Ovary (tissue), 10 donors: ENCODE measurements at places on chromosomes 4 and X. TPM values are rescaled to one million over a fixed set of nuclear protein-coding genes. Genes with fewer than 3 reads are reported as not detected.

Gene CLCN4
- 4.2 TPM for total RNA-seq

DNA sequence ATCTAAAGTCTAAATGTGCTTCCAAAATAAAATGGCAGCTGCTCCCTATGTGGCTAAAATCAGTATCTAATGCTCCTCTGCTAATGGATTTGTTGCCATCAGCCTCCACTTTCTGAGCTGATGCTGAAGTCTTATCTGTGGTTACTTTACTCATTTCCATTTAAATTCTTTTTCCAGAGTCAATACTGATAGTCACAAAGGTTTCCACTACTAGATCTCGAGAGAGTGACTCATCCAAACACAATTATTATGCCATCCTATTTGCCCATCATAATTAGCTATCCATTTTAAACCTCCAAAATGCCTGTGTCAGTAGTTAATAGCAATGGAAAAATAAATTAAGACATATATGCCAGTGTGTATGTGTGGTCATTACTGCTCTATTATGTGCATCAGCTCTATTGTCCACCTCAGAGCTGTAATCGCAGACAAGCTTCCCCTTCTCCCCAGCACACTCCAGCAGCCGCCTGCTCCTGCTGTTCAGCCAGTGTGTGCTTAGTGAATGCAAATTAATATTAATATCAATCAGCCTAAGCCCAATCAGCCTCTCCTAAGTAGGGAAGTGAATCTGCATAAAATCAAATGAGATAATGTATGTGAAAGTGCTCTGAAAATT, 199.8 kb upstream of the ZIC3 start:
- no peak for DNase-seq

GRCh38 chr4:33160126-33160525, 2440.0 kb downstream of the PCDH7 start:
- no peak for DNase-seq

Gene CSAG1
- total RNA-seq = not detected

DNA sequence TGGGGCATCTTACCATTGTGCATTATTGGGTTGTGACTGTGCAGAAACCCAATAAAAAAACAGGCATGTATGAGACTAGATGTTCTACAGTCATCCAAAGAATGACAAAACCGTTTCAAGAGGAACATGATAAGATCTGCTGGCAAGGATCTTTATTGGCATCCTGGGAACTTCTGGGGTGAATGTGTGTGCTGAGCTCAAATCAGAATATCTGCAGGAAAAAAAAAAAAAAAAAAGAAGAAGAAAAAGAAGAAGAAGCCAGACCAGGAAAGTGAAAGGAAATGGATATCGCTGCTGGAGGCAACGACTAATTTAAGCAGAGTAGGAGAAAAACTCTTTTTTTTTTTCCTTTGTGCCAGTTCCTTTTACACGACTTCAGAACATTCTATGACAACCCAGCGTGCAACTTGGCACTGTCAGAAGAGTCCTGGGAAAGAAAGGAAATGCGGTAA, 484.2 kb upstream of the BOD1L1 start:
- DNase-seq = no peak

DNA sequence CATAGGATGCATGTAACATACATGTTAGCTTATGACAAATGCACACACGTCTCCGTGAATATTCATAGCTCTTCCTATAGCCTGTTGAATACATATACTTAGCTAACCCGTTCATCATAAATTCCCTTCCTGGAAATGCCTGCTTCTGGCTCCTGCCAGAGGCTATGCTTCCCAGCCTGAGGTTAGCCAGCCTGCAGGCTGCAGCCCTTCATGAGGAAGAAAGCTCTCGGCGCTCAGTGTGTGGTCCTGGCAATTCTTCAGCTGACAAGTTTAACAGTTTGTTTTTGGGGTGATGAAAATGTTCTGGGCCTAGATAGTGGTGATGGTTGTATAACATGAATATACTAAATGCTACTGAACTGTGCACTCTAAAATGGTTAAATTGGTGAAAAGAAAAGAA, 48.8 kb upstream of the MAN2B2 start:
- DNase-seq = no peak

DNA sequence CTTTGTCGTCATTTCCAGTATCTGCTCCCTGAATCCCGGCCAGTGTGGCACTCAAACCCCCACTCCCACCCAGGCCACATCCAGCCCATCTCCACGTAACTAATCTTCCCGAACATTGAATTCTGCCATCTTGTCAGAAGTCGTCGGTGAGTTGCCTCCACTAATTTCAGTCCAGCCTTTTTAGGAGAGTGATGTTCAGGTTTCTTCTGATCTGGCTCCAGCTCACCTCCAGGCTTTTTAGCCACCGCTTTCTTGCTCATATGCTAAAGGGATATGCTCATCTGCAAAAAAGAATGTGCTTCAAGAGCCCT, 1.3 kb downstream of the TMEM165 start:
- peak; percentile 43 for DNase-seq

DNA sequence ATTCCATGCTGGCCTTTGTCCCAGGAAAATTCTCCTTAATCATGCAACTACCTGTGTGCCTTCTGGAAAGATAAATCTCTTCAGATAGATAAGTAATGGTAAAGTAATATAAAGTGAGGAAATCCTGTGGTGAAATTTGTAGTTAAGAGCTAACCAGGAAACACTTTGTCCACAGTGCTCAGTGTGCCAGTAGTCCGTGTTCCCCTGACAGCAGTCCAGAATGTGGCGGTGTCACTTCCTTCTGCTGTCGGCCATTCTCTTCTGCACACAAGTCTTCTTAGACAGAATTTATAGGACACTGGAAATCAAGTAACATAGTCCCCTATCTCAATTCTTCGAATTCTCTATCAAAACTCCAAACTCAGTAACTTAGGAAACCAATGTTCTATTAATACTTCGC, 5.7 kb upstream of the CXXC4 start:
- DNase-seq = no peak

GRCh38 chr4:183436417-183436816, 8.0 kb upstream of the CDKN2AIP start:
- no peak for DNase-seq

Gene PIR
- 12.5 TPM for total RNA-seq

GRCh38 chr4:185892165-185892564, 80.2 kb upstream of the SORBS2 start:
- no peak for DNase-seq

DNA sequence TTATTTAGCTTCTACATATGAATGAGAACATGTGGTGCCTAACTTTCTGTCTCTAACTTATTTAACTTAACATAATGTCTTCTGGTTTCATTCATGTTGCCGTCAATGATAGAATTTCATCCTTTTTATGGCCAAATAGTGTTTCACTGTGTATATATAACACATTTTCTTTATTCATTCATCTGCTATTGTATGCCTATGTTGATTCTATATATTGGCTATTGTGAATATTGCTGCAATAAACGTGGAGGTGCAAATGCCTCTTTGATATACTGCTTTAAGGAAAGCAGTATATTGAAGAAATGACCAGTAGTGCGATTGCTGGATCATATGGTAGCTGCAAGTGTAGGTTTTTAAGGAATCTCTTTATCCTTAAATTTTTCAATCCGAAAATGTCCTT, 10.0 kb upstream of the CSN1S1 start:
- DNase-seq = no peak

DNA sequence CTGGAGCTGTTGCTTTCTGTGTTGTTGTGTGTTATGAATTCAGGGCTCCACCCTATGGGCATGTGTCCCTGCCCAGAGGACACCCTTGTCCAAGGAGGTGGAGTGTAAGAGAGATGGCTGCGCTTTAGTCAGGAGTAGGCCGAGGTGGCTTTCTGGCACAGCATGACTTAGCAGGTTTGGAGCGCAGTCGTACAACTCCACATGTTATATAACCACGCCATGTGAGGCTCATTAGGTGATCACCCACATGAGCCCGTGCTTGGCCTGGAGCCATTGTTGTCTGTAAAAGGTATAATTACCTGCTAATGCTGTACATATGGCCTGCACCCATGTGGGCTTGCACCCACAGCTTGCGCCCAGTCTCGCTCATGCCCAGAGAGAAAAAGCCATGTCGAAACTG, 15.8 kb upstream of the ANAPC4 start:
- no peak for DNase-seq

DNA sequence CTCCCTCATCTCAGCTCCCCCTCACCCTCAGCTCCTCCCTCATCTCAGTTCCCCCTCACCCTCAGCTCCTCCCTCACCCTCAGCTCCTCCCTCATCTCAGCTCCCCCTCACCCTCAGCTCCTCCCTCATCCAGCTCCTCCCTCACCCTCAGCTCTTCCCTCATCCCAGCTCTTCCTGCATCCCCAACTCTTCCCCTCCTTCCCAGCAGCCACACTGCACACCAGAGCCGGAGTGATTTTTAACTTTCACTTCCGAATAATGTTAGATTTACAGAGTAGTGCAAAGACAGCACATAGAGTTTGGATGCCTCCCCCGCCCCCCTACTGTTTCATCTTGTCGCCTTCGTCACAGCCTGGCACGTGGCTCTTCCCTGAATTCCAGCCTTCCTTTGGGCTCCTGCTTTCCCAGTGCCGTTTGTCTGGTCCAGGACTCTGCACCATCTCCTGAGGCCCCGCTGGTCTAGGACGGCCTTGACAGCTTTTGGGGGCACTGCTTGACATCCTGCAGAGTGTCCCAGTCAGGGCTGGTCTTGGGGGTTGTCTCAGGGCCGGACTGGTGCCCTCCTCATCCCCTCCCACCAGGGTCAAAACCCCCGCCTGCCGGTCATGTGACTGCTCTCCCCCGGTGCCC, 110.2 kb downstream of the FAM53A start:
- no peak for DNase-seq

GRCh38 chr4:99847362-99847976, 30.8 kb downstream of the DAPP1 start:
- DNase-seq = no peak

GRCh38 chrX:7109838-7110793, 37.4 kb upstream of the STS start:
- no peak for DNase-seq

DNA sequence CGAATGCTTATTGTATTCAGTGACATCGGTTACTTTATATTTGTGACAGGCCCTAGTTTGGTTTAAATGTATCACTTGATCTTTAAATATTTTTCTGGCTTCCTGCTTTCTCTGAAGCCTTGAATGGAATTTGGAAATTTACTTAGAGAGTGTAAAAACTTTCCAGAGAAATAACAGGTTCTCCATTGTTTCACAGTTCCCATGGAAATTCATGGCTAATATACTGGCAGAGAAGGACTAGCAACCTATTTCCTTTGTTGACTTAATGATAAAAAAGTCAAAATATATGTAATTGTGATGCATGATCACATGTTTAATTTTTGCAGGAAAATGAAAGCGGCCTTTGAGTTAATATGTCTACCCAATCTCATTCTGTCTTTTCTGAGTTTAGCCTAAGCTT, 13.2 kb downstream of the NEIL3 start:
- no peak for DNase-seq

Gene TMPRSS11B
- not detected for total RNA-seq

Gene RAB9A
- 25.0 TPM for total RNA-seq

Gene MAGEA8
- not detected for total RNA-seq

- no peak for DNase-seq
Measured at GRCh38 chrX:20637351-20637750, 370.6 kb upstream of the RPS6KA3 start.

DNA sequence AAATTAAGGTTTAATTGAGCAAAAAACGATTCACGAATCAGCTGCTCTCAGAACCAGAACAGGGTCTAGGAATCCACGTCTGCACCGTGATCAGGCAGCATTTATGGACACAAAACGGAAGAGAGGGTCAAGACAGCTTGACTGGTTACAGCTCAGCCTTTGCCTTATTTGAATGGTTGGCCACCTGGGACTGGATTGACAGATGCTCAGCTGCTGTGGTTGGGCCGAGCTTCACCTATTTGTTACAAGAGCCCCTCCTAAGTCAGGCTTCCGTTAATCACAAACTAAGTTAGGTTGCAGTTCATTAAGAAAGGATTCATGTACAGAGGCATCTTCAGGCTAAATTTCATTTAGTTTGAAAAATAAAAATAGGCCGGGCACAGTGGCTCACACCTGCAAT, 50.6 kb upstream of the MAN2B2 start:
- no peak for DNase-seq

Gene NPY5R
- not detected for total RNA-seq

Gene PPAT
- 12.5 TPM for total RNA-seq

DNA sequence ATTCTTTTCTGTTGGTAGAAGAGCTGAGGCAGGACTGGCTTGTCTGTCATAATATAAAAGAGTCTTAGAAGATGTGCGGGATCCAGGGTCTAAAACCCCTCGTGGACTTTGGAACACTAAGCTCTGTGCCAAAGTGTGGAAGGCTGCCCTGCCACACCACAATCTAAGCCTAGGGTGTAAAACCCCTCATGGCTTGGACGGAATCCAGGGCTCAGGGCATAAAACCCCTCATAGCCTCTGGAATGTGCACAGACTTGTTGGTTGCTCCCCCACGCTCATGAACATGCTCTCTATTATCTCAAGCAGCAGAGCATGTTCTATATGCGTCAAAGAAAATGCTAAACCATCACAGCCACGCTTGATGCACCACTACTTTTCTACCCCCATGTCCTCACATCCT, 483.6 kb downstream of the GABRG1 start:
- DNase-seq = no peak

Gene AMBN
- total RNA-seq = not detected

DNA sequence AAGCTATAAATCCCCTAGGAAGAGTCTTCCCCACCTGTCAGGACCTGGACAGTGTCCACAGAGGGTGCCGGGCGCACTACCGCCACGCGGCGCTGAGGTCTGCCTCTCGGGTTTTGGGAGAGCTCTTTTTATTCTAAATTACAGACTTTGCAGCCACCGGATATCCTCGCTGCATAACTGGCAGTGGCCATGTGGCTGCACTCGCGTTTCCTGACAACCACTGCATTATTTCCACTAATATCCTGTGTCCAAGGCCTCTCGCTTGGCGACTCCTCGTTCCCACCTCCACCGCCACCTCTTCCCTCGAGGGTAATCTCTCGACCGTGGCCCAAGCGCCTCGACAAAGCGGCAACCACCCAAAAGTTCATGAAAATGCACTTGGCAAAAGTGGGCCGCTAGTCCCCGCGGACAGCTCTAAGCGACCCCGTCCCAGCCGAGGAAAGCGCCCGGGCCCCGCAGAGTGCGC, 512 bp upstream of the TMEM131L start:
- peak; percentile 65 for DNase-seq

DNA sequence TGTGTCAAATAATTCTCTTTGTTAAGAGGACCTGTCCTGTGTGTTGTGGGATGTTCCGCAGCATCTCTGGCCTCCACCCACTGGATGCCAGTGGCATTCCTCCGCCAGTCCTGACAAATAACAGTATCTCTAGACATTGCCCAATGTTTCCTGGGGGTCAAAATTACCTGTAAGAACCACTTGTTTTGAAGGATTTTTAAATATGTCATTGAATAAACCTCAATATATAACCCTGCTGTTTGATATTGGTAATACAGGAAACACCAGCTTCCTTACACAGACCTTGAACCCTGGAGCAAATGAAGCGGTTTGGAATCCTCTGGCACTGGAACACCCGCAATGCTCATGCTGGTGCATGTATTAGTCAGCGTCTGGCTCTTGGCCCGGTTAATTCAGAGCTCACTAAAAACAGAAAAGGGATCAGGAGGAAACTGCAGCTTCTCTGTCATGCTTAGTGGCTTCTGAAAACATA, 101.3 kb downstream of the TBL1X start:
- DNase-seq = peak; percentile 76
